HCEC 1CT (cell line): ENCODE measurements at places on chromosomes 5 and 9.
A peak's percentile ranks its signal among the peaks of the same experiment; 100 is the strongest.

DNA sequence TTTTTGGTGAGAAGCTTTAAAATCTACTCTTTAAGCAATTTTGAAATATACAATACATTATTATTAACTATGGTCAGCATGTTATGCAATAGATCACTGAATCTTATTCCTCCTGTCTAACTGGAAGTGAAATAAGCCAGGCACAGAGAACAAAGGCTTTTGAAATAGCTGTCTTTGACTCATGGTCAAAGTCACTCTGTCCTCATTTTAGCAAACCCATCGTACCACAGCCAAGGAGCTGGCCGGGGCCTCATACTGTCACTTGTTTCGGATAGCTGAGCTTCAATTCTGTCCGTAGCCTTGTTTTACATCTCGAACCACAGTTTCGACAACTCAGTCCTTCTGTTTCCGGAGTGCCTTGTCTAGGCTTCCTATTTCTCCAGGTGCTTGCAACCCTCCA lies 19.2 kb downstream of the ADCY2 start:
- no peak for DNase-seq

GRCh38 chr9:33320568-33321261 lies 30.4 kb downstream of the NFX1 start:
- peak; percentile 98 for DNase-seq

DNA sequence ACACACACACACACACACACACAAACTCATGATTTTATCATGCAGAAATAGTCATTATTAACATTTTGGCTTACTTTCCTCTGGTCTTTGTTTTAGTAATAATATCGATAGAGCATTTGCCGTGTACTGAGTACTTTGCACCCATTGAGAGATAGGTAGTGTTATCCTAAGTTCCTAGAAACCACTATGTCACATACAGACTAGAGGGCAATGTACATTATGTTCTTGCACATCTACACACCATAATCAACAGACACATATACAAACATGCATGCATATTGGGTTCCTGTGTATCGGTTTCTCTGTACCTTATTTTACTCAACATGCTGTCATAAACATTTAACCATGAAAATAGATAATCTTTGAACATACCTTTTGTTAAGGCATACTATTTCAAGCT lies 45.7 kb downstream of the MAT2B start:
- DNase-seq, result no peak

- no peak for DNase-seq
Observed at GRCh38 chr9:127546125-127546832, 65.8 kb upstream of the STXBP1 start.

- DNase-seq, result no peak
Observed at GRCh38 chr9:88256216-88256615, 117.9 kb upstream of the SPATA31C2 start.

DNA sequence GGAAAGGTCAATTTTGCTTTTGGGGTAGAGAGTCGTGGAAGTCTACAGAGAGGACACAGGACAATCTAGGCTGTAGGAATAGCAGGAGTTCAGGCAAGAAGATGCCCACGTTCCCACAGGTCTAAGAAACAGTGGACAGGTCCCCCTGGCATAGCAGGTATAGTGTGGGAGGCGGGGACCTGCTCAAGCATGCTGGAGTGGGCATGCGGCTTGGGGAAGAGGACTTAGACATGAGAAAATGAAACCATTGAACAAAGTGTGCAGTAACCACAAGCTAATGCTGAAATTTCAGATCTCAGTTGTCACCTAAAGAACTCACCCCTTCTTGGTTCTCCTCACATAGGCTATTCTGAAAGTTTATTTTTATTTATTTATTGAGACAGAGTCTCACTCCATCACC lies 142.8 kb upstream of the EFNA5 start:
- no peak for DNase-seq

- peak; percentile 84 for DNase-seq
Observed at GRCh38 chr9:6383551-6384225, 29.3 kb upstream of the UHRF2 start.

DNA sequence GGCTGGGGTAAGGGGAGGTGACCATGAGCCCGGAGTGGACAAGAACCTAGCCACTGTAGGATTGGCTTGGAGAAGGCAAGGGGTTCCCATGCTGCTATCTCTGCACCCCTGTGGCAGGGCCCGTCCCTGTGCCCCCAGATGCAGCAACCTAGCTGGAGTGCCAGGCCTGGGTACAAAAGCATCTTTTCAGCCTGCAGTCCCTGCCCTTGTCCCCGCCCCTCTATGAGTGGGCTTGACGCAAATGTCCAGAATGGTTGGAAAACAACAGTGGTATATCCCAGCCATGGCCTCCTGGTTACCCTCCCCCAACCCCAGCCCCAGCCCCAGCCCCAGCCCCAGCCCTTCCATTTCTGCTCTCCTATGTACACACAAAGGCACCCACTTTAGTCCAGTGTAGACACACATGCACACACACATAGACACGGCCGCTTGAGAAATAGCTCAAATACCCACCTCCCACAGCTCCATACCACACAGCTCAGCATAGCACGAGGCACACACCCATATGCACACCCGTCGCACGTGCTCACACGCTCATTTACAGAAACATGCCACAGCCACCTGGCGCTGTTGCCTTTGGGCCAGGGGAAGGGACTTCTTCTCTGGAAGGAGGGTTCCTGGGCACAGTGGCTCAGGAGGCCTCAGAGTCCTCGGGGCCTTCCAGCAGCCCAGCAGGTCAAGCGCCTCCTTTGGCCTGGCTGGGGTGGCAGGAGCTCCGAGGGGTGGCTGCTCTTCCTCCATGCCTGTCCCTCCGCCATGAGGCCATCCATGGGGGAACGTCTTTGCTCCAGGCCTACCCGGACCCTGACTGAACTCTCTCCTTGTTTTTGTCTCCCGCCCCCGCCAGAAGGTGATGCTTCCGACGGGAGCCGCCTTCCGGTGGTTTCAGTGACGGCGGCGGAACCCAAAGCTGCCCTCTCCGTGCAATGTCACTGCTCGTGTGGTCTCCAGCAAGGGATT lies 34.1 kb downstream of the CXXC5 start:
- DNase-seq, result no peak

DNA sequence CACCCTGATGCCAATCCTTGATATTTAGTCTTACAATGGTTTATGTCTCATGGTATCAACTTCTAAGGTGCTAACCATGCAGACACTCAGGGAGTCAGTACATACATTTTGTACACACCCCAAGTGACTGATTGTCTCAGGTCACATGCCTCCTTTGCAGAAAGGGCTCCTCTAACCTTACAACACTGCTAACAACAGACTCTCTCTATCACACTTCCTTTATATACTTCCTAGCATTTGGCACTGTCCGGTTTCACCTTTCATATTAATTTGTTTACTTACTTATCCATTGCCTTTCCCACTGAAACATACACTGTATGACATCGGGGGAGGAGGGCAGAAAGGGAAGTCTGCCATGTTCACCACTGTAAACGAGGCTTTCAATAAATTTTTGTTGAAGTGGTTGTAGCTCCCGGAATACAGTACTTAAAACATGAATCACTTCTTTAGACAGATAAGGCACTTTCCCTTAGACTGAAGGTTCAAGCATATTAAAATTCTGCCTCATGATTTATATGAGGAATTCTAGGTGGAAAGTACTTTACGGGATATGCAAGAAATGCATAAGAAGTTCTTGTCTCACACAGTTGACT lies 20.6 kb downstream of the EMB start:
- no peak for DNase-seq

DNA sequence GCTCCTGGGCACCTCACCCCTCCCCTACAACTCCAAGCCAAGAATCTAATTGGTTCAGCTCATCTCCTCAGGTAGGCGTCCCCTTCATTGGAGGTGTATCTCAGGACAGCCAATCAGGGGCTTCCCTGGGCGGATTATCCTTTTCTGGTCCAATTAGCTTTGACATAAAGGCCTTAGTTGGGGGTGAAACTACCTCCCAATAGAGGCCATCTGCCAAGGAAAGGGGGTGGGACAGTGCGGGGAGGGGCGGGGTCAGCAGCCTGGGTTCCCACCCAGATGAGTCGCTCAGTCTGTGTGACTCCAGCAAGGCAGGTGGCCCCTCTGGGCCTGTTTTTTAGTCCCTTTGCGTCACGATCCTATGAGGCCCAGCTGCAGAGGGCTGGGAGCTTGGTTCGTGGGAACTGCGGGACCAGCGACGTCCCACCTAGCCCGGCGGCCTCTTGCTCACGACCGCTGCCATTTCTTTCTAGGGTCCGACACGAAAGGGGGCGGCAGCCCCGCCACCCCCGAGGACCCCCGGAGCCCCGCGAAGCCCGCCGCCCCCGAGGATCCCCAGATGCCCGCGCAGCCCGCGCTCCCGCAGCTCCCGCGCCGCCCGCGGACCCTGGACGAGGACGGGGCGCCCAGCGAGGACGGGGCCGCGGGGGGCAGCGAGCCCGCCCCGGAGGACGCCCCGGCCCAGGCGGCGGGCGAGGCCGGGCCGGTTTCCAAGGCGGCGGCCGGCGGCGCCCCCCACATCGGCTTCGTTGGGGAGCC lies 8.9 kb downstream of the PRRT1B start:
- DNase-seq, result no peak

DNA sequence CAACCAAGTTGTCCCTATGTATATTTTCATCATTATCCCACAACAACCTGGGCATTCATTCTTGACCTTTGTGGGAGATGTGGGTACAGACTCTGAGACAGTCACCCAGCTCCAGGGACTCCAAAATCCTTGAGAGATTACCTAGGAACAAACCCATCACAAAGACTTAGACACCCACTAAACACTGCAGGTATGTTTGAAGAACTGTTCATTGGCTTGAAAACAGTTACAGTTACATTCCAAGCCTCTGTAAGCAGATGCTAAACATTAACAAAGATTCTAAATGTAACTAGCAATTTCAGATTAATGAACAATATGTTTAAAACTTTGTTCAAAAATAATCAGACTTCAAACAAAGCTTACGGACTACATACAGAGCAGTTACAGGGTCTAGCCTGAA lies 24.7 kb downstream of the DEPDC1B start:
- DNase-seq, result no peak

DNA sequence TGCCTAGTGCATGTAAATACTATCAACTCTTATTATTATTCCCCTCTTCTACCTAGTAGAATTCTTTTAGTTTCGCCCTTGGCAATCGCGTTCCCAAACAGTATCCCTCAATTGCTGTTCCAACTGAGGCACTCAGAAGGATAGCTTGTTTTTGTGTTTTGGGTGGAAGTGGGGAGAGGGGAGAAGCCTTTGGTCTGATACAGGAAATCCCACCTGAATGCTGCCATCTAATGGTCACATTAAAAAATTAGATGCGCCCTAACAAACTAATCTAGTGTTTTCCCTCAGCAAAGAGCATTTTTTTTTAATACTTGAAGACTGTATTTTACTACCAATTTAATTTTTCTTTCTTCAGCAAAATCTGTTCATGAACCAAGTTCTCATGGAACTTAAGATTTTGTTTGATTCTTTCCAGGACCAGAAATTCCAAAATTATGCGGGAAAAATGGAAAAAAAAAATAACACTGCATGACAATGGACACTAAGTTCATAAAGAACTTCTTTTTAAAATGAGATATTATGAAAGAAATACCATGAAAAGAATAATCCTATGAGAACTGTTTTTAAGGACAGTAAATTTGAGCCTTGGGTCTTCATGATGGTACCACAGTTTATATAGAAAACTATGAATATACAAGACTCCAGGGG lies 22.2 kb upstream of the GLDC start:
- peak; percentile 24 for DNase-seq

GRCh38 chr5:35618781-35619180 lies 1.1 kb downstream of the SPEF2 start:
- DNase-seq, result no peak

DNA sequence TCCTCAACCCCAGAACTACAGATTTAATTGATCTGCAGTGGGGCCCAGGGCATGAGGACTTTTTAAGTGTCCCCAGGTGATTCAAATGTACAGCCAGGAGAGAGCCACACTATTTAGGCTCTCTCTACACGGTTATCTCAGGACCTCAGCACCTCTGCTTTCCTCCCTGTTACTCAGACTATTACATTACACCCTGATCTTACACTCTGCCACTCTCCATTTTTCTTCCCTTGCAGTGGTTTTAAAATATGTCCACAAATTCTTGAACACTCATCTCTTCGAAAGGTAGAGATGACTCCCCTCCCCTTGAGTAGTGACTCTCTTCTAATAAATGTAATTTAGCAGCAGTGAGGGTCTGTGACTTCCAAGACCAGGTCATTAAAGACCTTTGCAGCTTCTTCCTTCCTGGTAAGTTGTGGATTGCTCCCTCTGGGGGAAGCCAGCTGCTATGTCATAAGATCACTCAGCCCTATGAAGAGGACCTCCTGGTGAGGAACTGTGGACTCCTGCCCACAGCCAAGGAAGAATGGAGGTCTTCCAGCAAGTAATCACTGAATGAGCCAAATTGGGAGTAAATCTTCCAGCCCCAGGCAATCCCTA lies 87.5 kb upstream of the SSBP2 start:
- peak; percentile 32 for DNase-seq

DNA sequence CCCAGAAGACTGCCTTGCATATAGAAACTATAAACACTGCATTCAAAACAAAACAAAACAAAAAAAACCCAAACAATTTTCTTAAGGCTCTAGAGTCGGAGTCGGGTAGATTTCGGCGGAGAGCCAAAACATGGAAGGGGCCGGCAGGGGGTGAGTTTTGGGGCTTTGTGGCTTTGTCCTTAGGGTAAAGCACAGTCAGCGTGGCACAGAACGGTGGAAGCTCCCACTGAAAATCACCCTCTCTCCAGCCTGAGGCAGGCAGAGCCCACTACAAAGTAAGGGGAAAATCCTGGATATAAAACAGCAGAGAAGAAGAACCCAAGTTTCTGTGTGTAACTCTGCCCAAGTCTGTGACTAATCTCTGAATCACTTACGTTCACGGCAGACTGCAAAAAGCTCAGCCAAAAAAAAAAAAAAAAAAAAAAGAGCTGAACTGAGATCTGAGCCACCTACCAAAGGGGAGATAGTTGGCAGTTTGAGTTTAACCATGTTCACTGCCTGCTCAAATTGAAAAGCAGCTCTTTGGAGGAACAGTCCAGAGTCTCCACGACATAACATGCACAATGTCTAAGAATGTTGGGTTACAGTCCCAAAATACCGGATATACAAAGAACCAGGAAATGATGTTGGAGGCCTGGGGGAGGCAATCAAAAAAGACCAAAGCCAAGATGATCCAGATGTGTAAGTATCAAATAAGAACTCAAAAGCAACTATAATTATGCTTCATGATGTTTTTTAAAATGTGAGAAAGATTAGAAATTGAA lies 26.6 kb upstream of the OR2K2 start:
- DNase-seq, result peak; percentile 90

- DNase-seq, result no peak
Observed at GRCh38 chr9:19650312-19650711, 138.5 kb downstream of the SLC24A2 start.

GRCh38 chr9:132365986-132366385 lies 11.2 kb upstream of the SETX start:
- no peak for DNase-seq

GRCh38 chr5:35416217-35416988 lies 186.1 kb upstream of the PRLR start:
- DNase-seq, result no peak

- DNase-seq, result peak; percentile 76
Observed at GRCh38 chr9:133990366-133991213, 1.5 kb downstream of the VAV2 start.
